ENCODE measurements at places on chromosomes 3 and 15.

DNA sequence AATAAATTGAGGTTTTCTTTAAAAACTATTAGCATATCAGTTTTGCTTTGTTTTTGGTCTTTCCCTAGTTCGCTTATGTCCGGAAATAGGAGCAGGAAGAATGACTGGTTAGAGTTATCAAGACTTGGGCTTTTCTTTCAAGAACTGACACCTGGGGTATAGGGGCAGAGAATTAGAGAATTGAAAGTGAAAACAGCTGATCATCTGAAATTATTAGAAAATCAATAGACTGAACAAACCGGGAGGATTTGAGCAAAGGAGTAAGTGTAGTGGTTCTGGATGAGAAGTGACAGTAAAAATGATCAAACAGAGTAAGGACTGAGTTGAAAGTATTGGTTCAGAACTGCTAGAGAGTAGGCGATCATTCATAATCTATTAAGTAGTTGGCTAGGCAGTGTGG is 6.0 kb downstream of the MINDY2 start:
- no peak for DNase-seq

- no peak for DNase-seq
These were observed 145.2 kb downstream of the TAFA4 start for GRCh38 chr3:68787106-68787626.

DNA sequence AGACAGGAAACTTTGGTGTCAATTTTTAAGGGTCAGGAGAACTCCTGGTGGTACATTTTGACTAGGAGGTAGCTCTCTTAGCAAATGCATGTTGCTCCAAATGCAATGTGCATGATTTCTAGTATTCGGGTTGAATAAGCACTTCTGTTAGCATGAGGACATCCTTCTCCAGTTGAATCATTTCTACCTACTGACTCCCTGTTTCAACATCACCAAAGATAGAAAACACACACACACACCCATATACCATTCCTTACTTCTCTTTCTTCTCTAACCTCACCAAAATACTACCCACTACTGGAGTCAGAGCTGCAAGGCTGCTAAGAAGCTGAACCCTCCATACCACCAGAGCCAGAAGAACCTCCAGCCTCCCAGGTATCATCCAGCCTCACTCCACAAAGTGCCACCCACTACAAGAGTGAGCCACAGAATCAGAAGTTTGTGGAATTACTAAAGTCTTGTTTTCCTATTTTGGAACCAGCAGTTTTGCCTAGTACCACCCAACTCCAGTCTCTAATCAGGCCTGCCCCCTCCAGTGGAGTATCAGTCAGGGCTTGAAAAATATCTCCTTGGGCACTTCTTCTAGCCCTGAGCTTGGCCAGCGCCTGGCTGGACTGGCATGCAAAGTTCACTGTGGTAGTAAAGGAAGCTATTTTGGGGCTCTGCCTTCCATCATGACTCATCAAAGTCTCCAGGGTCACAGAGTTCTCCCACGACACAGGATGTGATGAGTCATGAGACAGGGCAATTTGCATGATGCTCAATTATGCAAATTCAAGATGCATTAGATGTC is 110.3 kb downstream of the CYP19A1 start:
- no peak for DNase-seq

DNA sequence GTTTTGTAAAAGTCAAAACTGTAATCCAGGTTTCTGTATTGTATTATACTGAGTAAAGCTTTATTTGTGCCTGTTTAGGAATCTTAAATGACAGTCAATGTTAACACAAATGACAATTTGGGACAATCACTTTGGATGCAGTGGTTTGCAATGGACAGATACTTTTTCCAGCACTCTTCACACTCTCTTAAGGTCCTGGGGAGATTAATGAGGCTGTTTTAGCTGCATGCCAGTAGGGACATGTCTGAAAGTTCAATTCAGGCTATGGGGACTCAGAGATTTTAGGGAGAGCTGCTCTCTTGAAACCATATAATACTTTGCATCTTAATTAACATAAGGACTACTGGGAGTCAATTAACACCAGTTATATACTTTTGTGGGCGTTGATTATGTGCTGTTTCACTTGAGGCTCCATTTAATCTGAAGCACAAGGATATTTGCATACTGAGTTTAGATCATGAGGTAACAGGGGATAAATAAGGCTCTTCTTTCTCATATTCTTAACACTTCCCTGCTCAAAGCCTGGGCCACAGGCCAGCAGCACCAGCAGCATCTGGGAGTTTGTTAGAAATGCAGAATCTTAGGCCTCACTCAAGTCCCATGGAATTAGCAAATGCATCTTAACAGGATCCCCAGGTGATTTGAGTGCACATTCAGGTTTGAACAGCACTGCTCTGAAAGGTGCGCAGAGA is 972.8 kb downstream of the PLOD2 start:
- DNase-seq, result no peak

DNA sequence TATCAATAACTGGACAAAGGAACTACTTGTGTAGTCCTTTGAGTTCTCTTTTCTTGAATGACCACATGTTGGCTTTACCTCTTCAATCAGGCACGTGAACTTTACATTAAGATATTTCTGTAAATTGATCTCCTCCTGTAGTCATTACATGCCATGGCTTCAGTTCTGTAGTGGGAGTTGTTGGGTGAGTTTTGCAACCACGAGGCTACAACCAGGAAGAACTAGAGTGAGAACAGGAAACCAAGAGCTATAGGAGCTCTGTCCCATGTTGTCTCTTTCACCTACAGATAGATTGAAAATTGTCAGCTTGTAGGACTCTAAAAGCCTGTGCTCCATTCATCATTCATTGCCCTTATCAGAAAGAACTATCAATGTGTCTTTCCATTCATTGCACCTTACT is 2.0 kb downstream of the RSRC1 start:
- no peak for DNase-seq

- DNase-seq, result no peak
These were observed 34.0 kb downstream of the CCDC33 start for GRCh38 chr15:74270155-74270554.

GRCh38 chr15:90349072-90349471 is 3.0 kb upstream of the ZNF774 start:
- DNase-seq, result no peak

- no peak for DNase-seq
These were observed 153.4 kb downstream of the RORA start for GRCh38 chr15:61075741-61076140.

DNA sequence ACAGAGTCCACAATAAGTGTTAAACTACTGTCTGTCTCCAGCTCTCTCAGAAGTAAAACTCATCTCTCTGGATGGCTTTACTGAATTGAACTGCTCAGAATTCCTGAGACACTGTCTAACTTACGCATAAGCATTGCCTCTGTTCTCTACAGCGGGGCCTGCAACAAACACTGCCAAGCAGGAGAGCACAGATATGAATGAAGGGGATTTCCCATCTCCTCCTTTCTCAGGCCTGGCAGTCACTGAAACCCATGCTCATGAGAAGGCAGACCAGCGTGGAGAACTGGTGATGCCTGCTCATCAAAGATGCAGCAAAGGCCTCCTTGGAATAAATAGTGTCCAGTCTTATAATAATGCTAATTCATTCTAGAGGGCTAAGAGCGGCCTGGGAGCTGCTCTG is 10.3 kb downstream of the RASGRP1 start:
- DNase-seq, result no peak

GRCh38 chr3:73321286-73321999 is 260.0 kb downstream of the EBLN2 start:
- DNase-seq, result no peak

GRCh38 chr15:78264304-78265136 is at the start of gene DNAJA4:
Gene DNAJA4 (plus strand): TSS chr15:78264562. CDS start chr15:78264764, 202 bp downstream.
- no peak for DNase-seq

DNA sequence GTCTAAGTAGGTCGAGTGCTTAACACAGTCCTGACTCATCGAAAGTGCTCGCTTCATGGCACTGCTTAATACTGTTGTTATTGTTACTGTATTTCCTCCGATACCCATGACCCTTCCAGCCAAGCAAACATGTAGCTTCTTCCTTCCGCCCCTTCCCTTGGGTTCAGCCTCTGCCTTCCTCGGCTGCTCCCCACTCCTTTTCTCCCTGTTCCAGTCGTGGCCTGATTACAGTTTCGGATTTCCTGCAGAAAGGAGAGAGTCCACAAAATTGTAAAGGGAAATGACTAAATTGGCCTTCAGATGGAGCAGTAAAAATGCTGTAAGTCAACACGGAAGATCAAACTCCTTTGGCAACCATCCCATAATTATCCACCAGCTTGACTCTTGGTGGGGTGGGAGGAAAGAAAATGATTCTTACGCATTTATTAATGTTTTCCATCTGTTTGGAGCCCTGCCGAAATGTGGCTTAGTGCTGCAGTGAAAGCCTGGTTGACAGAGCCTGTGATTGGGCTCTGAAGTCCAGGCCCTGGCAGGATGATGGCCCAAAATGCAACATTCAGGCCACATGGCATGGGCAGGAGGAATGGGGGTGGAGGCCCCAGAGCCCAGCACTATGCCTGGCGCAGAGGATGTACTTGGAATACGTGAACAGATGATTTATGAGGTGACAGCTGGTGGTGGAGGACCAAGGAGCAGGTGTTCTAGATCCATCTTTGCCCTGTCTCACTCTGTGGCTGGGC is 37.6 kb downstream of the FAM3D start:
- DNase-seq, result no peak

- no peak for DNase-seq
These were observed 51.6 kb upstream of the SMAD6 start for GRCh38 chr15:66650433-66650832.

DNA sequence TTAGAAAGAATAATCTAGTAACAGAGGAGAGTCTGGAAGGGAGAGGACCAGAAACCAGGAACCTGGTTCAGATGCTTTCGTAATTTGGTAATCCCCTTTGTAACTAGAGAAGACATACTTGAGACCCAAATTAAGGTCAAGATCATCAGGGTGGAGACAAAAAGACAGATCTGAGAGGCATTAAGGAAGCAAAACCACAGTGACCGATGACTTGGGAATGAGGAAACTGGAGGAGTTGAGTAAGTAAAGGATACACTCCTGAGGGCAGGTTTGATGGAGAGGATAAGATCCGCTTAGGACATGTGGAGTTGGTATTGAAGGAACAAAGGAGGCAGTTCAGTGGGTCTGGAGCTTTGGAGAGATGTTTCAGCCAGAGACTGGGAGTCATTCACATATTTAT is 23.6 kb upstream of the BCL2A1 start:
- no peak for DNase-seq

DNA sequence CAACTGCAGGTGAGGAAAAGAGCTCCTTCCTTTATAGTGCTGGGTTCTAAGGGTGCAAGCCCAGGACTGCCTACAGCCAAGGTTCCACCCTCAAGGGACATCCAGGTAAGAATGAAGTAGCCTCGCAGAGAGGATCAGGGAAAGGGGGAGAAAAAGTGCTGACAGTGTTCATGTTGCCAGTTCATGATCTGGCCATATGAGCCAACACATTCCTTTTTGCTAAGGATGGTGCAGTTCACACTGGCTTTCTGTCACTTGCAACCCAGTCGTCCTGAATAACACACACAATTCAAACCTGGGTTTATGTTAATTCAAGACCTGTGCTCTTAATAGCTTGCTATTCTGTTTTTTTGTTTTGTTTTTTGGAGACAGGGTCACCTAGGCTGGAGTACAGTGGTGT is 9.0 kb downstream of the CLN6 start:
- DNase-seq, result no peak

- DNase-seq, result no peak
These were observed 5.3 kb downstream of the EIF4A2 start for GRCh38 chr3:186788482-186789370.

GRCh38 chr3:46031269-46031668 is 4.0 kb upstream of the XCR1 start:
- DNase-seq, result no peak

DNA sequence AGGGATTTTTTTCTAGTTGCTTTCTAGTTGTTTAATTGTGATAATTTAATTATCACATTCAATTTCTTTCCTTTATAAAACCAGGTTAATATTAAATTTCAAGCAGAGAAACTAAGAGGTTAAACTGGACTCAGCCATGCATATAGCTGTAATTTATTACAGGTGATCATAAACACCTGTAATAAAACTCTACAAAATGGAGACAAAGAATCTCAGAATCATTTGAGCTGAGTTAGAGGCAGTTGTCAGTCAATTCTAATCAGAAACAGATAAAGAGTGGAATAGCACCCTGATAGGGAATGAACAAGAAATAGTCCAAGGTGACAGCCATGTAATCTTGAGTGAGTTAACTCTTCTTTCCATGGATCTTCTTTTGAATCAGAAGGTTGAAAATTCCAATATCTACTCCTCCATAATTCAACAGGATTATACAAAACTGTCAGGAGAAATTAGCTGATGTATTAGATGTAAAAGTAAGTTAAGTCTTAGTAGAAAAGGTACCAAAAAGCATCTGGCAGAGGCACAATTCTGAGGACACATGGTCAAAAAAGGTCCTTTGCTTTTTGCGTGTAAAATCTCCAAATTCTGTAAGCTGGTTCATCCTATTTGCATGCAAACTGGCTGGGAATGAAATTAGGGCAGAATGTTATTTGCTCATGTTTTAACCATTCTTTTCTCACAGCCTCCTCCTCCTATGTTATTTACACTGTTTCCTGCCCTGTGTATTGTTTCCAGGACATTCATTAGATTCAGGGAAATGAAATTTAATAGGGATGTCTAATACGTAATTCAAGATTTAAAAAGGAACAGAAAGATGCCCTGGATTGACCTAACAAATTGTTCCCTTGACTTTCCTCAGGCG is 39.4 kb upstream of the B3GNT5 start:
- no peak for DNase-seq

DNA sequence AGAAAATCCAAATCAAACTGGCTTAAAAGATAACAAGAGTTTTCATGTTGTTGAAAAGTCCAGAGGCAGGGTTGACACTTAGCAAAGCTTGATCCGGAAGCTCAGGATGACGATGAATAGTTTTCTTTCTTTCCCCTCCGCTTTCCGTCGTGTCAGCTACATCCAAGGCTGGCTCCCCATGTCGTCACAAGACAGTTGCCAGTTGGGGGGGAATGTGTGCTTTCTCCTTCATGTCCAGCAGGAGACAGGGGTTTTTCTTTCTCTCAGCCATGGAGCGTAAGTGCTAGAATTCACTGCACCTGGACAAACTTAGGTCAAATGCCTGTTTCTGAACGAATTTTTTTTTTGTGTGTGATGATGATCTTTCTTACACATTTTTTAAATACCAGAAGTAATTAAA is 273.8 kb upstream of the RGMA start:
- DNase-seq, result no peak

Data from left renal pelvis (tissue), 4 donors.